ENCODE measurements at places on chromosomes 5 and 9. TPM values are rescaled to one million over a fixed set of nuclear protein-coding genes. Genes with fewer than 3 reads are reported as not detected.

DNA sequence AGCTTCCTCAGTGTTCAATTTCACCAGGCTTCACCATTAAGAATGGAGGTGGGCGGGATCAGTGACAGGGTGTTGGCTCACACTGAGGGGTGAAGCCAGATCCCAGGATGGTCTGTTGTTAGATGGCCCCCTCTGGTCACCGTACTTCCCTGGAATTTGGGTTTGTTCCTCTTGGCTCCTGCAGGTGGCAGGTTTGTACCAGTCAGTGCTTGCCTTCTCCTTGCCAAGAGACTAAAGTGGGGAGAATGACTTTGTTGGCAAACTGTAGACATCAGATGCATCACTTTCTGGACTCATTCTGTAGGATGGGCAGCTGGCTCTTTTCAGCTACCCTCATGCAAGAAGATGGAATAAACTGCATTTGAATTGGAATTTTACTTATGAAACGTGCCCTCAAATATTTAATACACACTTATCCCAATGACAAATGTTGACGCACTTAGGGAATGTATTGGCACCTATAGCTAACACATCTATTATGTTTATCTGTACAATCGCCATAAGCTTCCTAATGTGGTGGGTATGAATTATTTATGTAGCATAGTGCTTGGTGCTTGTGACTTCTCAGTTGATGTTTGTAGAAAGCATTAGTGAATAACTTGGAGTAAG lies 31.4 kb upstream of the ANKRD55 start:
- no peak overlapping the region for H3K27ac ChIP-seq
- peaks cover 3% of the 10 kb centered on the region for H3K4me1 ChIP-seq
- H3K27me3 ChIP-seq = peaks cover 15% of the 10 kb centered on the region
- H3K4me3 ChIP-seq = no peak overlapping the region
- no peaks in the 10 kb centered on the region for H3K36me3 ChIP-seq

DNA sequence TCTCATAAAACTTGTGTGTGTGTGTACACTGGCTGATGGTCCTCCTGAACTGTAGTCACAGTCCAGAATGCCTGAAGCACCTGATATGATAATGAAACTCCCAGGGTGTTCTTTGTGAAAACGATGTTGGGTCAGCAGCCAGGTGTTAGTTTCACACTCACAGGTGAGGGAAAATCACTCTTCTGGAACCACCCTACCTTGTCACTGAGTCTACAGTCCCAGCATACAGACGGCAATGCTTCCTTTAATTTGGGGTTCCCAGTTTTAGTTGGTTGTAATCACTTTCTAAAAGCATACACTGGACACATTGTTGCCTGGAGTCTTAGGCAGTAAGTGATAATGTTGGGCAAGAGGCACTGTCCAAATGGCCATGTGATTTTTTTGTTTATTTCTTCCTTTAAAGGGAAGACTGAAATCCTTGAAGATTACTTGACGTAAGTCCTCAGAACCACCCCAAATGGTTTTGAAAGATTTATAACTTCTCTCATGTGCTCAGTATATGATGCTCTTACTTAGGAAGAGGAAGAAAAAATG lies 18.2 kb upstream of the MGAT1 start:
- peaks cover 34% of the 10 kb centered on the region for H3K4me1 ChIP-seq
- DNase-seq = no peak
- no peak overlapping the region for H3K27ac ChIP-seq
- no peaks in the 10 kb centered on the region for H3K36me3 ChIP-seq
- no peak overlapping the region for H3K4me3 ChIP-seq

DNA sequence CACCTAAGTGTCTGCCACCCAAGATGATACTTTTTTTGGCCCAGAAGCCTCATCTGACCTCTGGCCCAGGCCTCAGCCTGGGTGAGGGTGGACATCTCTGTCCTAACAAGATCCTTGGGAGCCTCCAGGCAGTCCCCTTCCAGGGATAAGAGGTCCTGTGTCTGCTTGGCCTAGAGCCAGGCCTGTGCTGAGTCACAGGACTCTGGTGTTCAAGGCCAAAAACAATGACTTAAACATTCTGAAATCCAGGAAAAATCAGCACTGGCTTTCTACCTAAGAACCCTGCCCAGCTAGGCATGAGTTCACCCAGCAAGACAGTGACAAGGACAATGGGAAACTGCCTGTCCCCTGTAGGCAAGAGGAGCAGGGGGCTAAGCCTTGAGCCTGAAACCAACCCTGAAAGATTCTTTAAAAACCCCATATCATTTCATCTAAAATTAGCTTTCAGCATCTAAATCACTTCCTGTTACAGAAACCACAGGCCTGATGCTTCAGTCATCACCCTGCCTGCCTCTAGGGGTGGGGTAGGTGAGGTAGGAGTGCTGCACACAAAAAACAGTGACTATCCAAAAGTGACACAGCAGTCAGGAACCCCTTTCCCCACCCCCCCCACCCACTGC lies 29.9 kb downstream of the CSF2 start:
- H3K27me3 ChIP-seq = no peaks in the 10 kb centered on the region
- peak; percentile 81 for DNase-seq
- H3K4me3 ChIP-seq = peak overlapping the region; percentile 47
- H3K36me3 ChIP-seq = peaks cover 32% of the 10 kb centered on the region
- H3K4me1 ChIP-seq = peaks cover 79% of the 10 kb centered on the region

GRCh38 chr5:675871-676698 lies 17.1 kb downstream of the TPPP start:
- no peak overlapping the region for H3K27ac ChIP-seq
- DNase-seq = no peak
- no peak overlapping the region for H3K4me3 ChIP-seq
- H3K4me1 ChIP-seq = peaks cover 4% of the 10 kb centered on the region

- DNase-seq = no peak
- no peaks in the 10 kb centered on the region for H3K27me3 ChIP-seq
- peaks cover 7% of the 10 kb centered on the region for H3K4me1 ChIP-seq
- H3K4me3 ChIP-seq = no peak overlapping the region
- H3K27ac ChIP-seq = no peak overlapping the region
Measured at GRCh38 chr5:81308836-81309235, 7.4 kb downstream of the ZCCHC9 start.

- DNase-seq = no peak
- peaks cover 5% of the 10 kb centered on the region for H3K27me3 ChIP-seq
- H3K4me1 ChIP-seq = no peaks in the 10 kb centered on the region
- no peaks in the 10 kb centered on the region for H3K36me3 ChIP-seq
- H3K27ac ChIP-seq = no peak overlapping the region
Measured at GRCh38 chr5:136103118-136103517, 29.5 kb upstream of the SMAD5 start.

GRCh38 chr5:178094345-178094744 lies 19.0 kb upstream of the N4BP3 start:
- H3K4me3 ChIP-seq = no peak overlapping the region
- H3K27me3 ChIP-seq = no peaks in the 10 kb centered on the region
- H3K36me3 ChIP-seq = no peaks in the 10 kb centered on the region
- H3K4me1 ChIP-seq = peaks cover 7% of the 10 kb centered on the region

DNA sequence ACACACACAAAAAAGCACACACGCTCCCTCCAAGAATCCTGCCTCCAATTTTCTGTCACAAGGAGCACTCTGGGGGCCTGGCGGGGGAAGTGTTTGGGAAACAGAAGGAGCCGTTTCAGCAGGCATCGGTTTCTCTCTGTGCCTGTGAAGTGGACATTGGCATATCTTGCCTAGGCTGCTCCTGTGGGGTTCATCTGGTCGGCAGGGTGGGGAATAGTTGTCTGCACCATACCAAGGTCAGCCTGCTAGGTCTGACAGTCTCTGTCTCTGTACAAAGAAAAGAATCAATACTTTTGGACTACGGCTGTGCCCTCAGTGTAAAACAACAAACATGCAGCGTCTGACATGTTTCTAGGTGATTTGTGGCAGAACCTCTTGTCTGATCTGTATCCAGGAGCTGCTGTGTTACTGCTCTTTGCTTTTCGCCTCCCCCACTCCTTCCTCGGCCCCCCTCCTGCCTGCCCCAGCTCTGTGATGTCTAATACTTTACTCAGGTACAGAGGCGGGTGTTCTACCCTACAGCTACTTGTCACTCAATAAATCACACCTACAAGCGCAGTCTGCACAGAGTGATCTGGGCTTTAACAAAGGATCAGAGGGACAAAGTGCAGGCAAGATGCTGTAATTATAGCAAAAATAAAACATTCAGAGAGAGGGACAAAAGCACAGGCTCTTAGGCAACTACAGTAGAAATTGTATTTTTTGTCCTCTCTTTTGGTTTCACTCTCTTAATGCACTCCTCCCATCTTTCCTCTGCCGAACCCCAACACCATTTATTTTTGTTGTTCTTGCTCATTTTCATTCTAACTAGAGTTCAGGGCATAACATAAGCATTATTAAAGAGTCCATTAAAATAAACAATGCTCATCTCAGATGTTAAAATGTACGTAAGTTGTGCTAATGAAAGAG lies 216.7 kb downstream of the BNC2 start:
- no peak for DNase-seq
- no peak overlapping the region for H3K4me3 ChIP-seq
- H3K27me3 ChIP-seq = no peaks in the 10 kb centered on the region
- no peaks in the 10 kb centered on the region for H3K36me3 ChIP-seq
- no peak overlapping the region for H3K27ac ChIP-seq
- no peaks in the 10 kb centered on the region for H3K4me1 ChIP-seq

- H3K36me3 ChIP-seq = peaks cover 5% of the 10 kb centered on the region
- DNase-seq = no peak
- no peak overlapping the region for H3K4me3 ChIP-seq
Measured at GRCh38 chr5:59758566-59758965, 135.0 kb downstream of the PDE4D start.

Gene IL4
- total RNA-seq = 21.6 TPM

Gene CXXC5
- total RNA-seq = 2.9 TPM

Gene ITGA1
- 0.76 TPM for total RNA-seq

Gene TMEM215
- not detected for total RNA-seq
